ENCODE measurements at places on chromosomes 16 and 17.
A peak's percentile ranks its signal among the peaks of the same experiment; 100 is the strongest.

GRCh38 chr16:67184453-67184994 is 761 bp upstream of the MATCAP1 start:
- no peak for DNase-seq

- DNase-seq: no peak
Measured at GRCh38 chr16:20218093-20218492, 109.2 kb downstream of the GP2 start.

DNA sequence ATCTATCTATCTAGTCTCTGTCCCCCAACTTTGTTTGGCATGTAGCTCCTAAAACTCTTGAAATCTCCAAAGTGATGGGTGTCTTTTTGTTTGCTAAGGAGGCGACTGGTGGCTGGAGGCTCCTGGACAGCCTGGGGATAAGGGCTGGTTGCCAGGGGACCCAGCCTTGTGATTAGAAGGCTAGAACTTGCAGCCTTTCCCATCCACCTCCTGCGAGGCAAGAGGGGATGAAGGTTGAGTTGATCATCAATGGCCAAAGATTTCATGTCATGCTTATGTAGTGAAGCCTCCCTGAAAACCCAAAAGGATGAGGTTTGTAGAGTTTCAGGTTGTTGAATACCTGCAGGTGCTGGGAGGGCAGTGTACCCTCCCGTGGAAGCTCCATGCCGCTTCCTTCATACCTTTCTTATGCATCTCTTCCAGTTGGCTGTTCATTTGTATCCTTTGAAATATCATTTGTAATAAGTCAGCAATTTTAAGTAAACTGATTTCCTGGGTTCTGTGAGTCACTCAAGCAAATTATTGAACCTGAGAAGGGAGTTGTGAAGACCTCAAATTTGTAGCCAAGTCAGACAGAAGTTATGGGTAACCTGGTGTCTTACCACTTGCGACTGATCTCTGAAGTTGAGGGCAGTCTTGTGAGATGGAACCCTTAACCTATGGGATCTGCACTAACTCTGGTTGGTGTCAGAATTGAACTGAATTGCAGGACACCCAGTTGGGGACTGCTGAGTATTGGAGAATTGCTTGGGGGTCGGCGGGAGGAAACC is 202.4 kb downstream of the SEC14L1 start:
- no peak for DNase-seq

- no peak for DNase-seq
Measured at GRCh38 chr16:2048116-2048543, 345 bp downstream of the TSC2 start.

GRCh38 chr17:65228734-65229620 is 91.8 kb downstream of the RGS9 start:
- peak; percentile 56 for DNase-seq

DNA sequence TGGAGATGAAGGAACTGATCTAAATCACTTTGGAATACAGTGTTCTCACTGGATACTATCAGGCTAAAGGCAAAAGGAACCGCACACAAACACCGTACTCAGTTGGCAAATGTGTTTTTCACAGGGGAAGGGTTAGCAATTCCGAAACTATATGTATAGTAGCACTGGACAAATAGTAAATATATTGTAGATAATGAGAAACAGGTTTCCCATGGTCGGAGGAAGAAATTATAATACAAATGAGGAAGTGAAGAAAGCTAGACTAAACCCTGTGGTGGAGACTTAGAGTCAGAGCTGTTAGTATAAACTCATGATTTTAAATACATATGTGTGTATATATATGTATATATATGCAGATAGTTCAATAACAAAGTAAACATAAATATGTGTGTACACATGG is 414.1 kb upstream of the SALL1 start:
- DNase-seq: no peak

GRCh38 chr16:24851700-24852099 is 5.9 kb downstream of the SLC5A11 start:
- no peak for DNase-seq

DNA sequence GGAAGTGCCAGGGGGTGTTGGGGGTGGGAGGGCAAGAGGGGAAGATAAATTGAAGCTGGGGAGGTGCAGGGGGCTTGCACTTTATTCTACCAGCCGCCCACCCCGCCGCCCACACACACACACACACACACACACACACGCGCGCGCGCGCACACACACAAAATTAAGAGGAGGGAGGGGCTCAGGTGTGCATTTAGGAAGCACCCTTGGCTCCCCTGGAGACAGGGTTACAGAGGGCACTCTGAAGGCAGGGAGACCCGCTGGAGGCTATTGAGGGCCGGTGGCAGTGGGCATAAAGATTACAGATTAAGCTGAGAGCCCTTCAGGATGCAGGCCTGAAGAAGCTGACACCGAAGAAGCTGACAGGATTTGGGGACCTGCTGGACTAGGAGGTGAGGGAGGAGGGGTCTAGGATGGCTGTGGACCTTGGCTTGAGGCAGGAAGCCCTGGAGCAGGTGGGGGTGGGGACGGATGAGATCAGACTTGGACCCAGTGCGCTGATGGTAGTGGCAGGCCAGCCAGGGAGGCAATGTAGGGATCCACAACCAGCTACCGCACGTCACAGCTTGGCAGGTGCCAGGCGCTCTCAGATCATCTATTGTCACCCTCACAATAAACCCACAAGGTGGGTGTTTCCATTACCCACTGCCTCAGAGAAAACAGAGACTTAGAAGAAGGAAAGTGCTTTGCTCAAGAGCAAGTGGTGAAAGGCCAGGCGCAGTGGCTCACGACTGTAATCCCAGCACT is 772 bp upstream of the SAMD14 start:
- DNase-seq: no peak

GRCh38 chr17:66629762-66630161 is 205.2 kb upstream of the CACNG5 start:
- no peak for DNase-seq

DNA sequence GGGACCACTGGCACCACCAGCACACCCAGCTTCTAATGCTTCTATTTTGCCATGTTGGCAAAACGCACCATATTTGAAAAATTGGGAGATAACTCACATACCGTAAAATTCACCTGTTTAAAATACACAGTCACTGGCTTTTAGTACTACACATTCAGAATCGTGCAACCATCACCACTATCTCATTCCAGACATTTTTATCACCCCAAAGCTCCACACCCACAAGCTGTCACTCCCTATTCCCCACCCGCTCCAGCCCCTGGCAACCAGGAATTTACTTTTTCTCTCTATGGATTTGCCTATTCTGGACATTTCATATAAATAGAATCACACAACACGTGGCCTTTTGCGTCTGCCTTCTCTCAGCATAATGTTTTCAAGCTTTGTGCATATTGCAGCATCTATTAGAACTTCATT is 25.0 kb downstream of the PPL start:
- peak; percentile 30 for DNase-seq

GRCh38 chr16:47888142-47888541 is 267.7 kb downstream of the ABCC12 start:
- DNase-seq: peak; percentile 70

GRCh38 chr17:68512960-68513474 is 787 bp downstream of the PRKAR1A start:
- DNase-seq: peak; percentile 30

- DNase-seq: no peak
Measured at GRCh38 chr17:16415031-16415924, at the start of gene TRPV2. Gene TRPV2 (plus strand): TSS chr17:16415571. CDS start chr17:16417669, 2,098 bp downstream.

- no peak for DNase-seq
Measured at GRCh38 chr16:14400285-14400977, 229.6 kb downstream of the PARN start.

GRCh38 chr17:76141212-76142038 is at the start of gene FOXJ1:
Gene FOXJ1 (minus strand): TSS chr17:76141245. CDS start chr17:76140395, 850 bp downstream.
- DNase-seq: peak; percentile 82

GRCh38 chr17:59266745-59267144 is 46.4 kb downstream of the GDPD1 start:
- no peak for DNase-seq

GRCh38 chr17:4444782-4445473 is 11.2 kb downstream of the SPNS3 start:
- DNase-seq: no peak

DNA sequence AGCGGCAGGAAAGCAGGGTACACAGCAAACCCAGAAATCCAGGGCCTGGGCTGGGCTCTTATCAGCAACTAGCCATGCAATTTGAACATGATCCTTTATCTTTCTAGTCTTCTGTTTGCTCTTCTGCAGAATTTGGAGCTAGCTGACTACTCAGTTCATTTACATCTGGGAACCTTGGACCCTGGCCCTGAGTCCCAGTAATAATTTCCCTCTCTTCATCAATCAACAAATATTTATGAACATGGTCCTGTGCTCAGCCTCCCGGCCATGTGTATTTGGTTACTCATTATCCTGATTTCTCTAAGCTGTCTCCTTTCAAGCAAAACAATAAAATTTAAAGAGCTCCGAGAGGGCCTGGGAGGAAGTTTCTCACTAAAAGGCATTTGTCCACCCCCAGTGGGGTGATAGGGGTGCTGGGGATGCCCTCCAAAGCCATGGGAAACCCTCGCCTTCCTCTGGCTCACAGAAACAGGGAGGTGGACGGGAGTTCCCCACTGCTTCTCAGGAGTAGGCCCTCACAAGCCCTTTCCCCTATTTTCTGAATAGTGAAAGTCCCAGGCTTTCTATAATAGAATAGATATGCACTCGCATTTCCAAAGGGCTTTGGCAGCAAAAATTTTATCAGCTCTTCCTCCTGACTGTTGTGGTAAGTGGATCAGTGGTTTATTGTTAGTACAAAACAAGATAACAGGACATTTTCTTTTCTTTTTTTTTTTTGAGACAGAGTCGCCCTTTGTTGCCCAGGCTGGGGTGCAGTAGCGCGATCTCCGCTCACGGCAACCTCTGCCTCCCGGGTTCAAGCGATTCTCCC is 6.9 kb upstream of the WDR59 start:
- DNase-seq: no peak

- DNase-seq: no peak
Measured at GRCh38 chr17:18379246-18380146, 1.9 kb downstream of the EVPLL start.

DNA sequence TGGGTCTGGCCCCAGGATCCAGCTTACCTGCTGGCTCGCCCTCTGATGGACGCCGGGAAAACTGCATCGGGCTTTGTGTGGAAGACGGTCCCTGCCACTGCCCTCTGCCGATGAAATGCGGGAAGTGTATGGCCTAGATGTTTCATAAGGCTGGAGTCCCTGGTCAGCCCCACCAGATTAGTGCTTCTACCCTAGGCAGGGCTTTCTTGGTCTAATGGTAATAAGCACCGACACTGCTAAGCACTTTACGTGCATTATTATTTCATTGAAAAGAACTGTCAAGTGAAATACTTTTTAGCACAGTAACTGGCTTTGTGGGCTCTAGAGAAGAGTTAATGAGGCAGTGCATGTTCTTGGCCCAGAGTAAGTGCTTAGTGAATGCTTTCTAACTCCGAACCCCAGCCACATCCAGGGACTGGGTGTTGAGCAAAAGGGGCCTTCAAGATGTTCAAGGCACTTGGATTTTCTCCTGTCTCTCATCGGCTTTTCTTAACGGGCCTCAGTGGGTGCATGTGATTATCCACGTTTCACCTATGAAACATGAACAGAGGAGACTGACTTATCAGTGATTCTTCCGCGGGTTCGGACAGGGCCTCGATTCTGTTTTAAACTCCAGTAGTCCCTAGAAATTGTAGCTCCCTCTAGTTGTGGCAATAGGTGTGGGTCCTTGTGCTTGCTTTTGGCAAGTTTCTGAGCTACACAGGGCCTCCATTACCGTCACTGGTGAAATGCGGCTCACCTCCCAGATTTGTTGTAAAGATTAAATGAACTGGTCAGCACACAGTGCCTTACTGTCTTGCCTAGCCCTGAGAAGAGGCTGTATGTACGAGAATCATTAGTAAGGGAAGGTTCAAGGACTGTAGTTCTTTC is 6.6 kb downstream of the TRAF4 start:
- DNase-seq: peak; percentile 90

GRCh38 chr16:31089199-31089598 is 456 bp upstream of the PRSS53 start:
- DNase-seq: no peak

DNA sequence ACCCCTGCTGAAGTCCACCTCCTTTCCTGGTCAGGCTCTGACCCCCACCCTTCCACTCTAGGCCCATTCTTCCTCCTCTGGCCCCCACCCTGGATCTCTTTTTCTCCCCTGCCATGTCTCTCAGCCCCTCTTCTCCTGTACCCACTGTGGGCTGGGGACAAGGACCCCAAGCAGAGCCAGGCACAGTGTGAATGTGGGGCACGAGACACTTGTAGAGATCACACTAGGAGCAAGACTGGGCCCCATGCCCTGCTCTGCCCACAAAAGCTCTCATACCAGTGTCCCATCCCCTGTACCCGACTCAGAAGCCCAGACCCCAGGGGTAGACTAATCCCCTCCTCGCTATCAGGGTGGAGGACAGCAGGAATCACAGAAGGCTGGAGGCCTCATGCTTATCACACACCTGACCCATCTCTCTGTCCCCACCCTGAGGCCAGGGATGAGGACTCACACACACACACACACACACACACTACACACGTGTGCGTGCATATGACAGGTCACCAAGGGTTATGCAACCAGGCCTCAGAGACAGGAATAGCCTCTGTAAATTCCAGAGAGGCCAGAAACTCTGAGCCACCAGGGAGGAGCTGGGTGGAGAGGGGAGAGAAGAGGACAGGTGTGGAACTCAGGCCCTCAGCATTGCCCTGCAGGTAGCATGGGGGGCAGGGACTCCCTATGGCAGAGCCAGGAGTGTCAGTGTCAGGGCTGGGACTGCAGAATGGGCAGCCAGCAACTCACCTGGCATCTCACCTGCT is 21.1 kb downstream of the ARHGAP27 start:
- no peak for DNase-seq

GRCh38 chr16:3656491-3657468 is 2.3 kb downstream of the DNASE1 start:
- no peak for DNase-seq

DNA sequence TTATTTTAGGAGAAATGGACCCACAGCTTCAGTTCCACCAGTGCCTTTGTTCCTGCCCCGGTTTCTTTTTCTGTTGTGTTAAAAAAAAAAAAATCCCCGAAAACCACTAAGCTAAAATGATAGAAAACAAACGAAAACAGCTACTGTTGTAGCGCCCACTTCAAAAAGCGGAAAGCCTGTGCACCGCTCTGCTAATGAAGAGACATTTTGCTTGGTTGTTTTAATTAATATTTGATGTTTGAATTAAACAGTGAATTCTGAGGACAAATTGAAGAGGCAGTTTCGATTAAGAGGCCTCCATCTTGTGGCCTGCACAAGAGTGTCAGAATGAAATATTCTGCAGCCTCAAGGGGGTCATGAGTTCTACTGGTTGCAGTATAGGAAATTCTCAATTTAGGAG is 186.7 kb downstream of the RPTOR start:
- no peak for DNase-seq

DNA sequence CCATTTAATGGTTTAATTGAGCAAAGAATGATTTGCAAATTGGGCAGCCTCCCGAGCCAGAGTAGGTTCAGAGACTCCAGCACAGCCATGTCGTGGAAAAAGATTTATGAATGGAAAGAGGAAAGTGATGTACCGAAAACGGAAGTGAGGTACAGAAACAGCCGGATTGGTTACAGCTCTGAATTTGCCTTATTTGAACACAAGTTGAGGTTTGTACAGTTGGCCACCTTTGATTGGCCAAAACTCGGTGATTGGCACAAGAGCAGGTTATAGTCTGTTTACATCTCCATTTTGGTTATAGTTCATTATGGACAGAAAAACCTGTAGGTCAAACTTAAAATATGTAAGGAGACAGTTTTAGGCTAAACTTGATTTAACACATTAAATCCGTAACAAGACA is 44.5 kb downstream of the TENT4B start:
- DNase-seq: no peak

GRCh38 chr17:13594762-13595598 is 6.7 kb downstream of the HS3ST3A1 start:
- peak; percentile 89 for DNase-seq
